Smooth muscle cell of the pulmonary artery (primary cell): ENCODE measurements at places on chromosomes 11 and 22. TPM values are rescaled to one million over a fixed set of nuclear protein-coding genes. Genes with fewer than 3 reads are reported as not detected.

The RAPSN gene
- 0.07 and 0.40 TPM in 2 replicates for total RNA-seq

The MS4A7 gene
- total RNA-seq: not detected in 2 replicates

The PDGFD gene
- total RNA-seq: 3.2 and 3.9 TPM in 2 replicates

The OR8D4 gene
- not detected in 2 replicates for total RNA-seq

The PTGDR2 gene
- total RNA-seq: 0.07 and 0.33 TPM in 2 replicates

The OPCML gene
- 0.43 and 0.65 TPM in 2 replicates for total RNA-seq

The PDE2A gene
- total RNA-seq: 0.56 and 5.2 TPM in 2 replicates

The OR9G1 gene
- total RNA-seq: not detected in 2 replicates

The TRIM29 gene
- total RNA-seq: 0.20 and 0.33 TPM in 2 replicates

The C2CD2L gene
- 4.1 and 8.5 TPM in 2 replicates for total RNA-seq

The JAML gene
- not detected in 2 replicates for total RNA-seq

The IL17REL gene
- total RNA-seq: not detected in 2 replicates

The DENND6B gene
- 3.3 and 4.3 TPM in 2 replicates for total RNA-seq

The CSF2RB gene
- 0.46 and 0.52 TPM in 2 replicates for total RNA-seq

The SMTNL1 gene
- total RNA-seq: not detected in 2 replicates

The UCP3 gene
- total RNA-seq: 0.65 and 0.73 TPM in 2 replicates

The UBQLNL gene
- 0.23 and 0.33 TPM in 2 replicates for total RNA-seq

The IL17RA gene
- total RNA-seq: 6.3 and 8.0 TPM in 2 replicates

The NAALAD2 gene
- 0.30 and 0.46 TPM in 2 replicates for total RNA-seq

The OR51B5 gene
- total RNA-seq: 0.13 and 0.17 TPM in 2 replicates

The GLYAT gene
- total RNA-seq: not detected in 2 replicates

The CATSPER1 gene
- 0.20 TPM in 1 of 2 replicates, not detected in the other for total RNA-seq

The CLTCL1 gene
- total RNA-seq: 16.9 and 23.8 TPM in 2 replicates

The SCUBE2 gene
- 1.3 and 2.0 TPM in 2 replicates for total RNA-seq

The SCO2 gene
- 1.2 and 1.5 TPM in 2 replicates for total RNA-seq

The SNX19 gene
- total RNA-seq: 85.3 and 108 TPM in 2 replicates
